Aorta (tissue), 5 donors: ENCODE measurements at places on chromosomes 11 and 22. TPM values are rescaled to one million over a fixed set of nuclear protein-coding genes. Genes with fewer than 3 reads are reported as not detected.

- no peaks in the 10 kb centered on the region for H3K27me3 ChIP-seq
- DNase-seq: no peak
- no peak overlapping the region for H3K27ac ChIP-seq
- H3K4me1 ChIP-seq: no peaks in the 10 kb centered on the region
- H3K4me3 ChIP-seq: no peak overlapping the region
These were observed 6.6 kb downstream of the TRIM34 start for GRCh38 chr11:5631417-5631816.

GRCh38 chr22:32206774-32207758 lies 2.2 kb upstream of the RFPL2 start:
- DNase-seq: no peak
- no peaks in the 10 kb centered on the region for H3K36me3 ChIP-seq
- no peaks in the 10 kb centered on the region for H3K4me1 ChIP-seq
- no peak overlapping the region for H3K27ac ChIP-seq
- no peak overlapping the region for H3K4me3 ChIP-seq
- no peaks in the 10 kb centered on the region for H3K27me3 ChIP-seq

DNA sequence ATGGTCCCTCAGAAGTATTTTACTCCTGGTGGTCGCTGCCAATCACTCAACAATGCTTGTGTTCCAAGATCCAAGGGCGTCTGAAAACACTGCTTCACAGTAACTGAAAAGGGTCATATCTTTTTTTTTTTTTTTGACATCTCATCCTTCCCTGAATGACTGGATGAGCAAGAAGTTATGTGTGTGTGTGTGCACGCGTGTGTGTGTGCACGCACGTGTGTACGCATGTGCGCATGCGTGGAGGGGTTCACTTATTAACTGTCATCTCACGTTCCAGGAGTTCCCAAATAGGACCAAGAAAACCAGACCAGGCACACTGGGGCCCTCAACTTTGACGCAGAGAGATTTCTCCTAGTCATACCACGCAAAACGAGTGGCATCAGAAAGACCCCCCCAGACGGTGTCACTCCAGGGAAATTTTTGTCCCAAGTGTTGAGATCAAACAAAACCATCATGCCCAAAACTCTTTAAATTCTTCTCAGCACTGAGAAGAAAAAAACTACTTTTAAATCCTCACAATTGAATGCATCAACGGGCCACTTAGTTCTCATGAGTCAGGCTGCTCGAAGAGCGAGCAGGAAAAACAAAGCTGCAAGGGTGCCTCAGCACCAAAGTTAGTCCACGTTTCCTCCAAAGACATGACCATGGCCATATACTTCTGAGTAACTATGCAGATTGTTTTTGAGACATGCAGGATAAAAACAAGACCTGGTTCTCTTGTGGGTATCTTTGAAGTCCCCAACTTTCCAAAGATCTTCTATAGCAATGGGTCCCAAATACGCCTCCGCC lies 12.9 kb downstream of the MN1 start:
- H3K36me3 ChIP-seq: no peaks in the 10 kb centered on the region
- no peaks in the 10 kb centered on the region for H3K27me3 ChIP-seq
- DNase-seq: peak; percentile 21
- peaks cover 5% of the 10 kb centered on the region for H3K4me1 ChIP-seq

DNA sequence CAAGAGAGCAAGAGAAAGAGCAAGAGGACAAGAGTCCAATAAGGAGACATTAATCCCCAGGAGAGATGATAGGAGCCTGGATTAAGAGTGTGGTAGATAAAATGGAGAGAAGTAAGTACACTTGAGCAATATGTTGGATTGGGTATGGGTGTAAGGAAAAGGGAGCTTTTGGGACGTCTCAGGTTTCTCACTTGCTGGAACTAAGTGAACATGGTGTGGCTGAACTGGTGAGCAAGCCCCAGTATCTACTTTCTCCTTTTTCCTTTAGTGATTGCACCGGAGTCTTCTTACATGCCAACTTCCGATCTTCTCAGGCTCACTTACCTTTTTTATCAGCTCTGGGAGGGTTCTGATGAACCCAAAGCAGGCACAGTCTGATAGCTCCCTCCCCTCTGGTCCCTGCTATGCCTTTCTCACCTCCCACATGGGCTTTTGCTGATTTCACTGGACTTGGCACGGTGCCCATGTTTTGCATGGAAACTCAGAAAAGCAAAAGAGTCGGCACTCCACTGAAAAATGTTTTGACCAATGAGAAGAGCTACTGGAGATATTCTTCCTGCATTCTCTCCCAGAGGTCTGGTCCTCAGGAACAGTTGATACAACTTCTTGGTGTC lies 14.5 kb upstream of the APLNR start:
- H3K4me1 ChIP-seq: no peaks in the 10 kb centered on the region
- no peaks in the 10 kb centered on the region for H3K27me3 ChIP-seq
- no peak overlapping the region for H3K4me3 ChIP-seq
- no peaks in the 10 kb centered on the region for H3K36me3 ChIP-seq
- H3K27ac ChIP-seq: no peak overlapping the region

DNA sequence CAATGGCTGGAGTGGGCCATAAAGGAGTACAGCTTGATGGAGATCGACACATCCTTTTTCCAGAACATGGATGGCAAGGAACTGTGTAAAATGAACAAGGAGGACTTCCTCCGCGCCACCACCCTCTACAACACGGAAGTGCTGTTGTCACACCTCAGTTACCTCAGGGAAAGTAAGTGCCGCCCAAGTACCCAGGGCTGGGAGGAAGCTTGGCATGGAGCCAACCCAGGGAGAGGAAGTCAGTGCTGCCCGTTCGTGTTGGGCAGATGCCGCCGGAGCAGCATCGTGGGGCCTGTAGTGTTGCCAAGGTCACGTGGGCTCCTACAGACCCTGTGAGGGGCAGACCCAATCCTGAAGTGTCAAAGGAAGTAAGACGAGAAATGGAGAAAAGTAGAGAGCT lies 78.9 kb downstream of the FLI1 start:
- no peaks in the 10 kb centered on the region for H3K27me3 ChIP-seq
- no peak overlapping the region for H3K4me3 ChIP-seq
- H3K36me3 ChIP-seq: no peaks in the 10 kb centered on the region
- no peak overlapping the region for H3K27ac ChIP-seq
- no peak for DNase-seq

- no peak overlapping the region for H3K4me3 ChIP-seq
- DNase-seq: no peak
- no peak overlapping the region for H3K27ac ChIP-seq
These were observed 21.7 kb upstream of the TNRC6B start for GRCh38 chr22:40156001-40156516.

- peak overlapping the region; percentile 86 for H3K27ac ChIP-seq
- H3K4me3 ChIP-seq: peak overlapping the region; percentile 70
- no peak for DNase-seq
- no peaks in the 10 kb centered on the region for H3K27me3 ChIP-seq
- H3K4me1 ChIP-seq: peaks cover 2% of the 10 kb centered on the region
These were observed 1.3 kb downstream of the PAFAH1B2 start for GRCh38 chr11:117145393-117145761.

DNA sequence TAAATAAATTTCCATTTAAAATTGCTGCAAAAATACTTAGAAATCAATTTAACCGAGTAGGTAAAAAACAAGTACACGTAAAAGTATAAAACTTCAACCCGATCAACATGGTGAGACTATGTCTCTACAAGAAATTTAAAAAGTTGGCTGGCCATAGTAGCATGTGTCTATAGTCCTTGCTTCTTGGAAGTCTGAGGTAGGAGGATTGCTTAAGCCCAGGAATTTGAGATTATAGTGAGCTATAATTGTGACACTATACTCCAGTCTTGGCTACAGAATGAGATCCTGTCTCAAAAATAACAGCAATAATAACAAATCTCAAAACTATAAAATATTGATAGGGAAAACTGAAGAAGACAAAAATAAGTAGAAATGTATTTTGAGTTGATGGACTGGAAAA lies 11.1 kb downstream of the CASP4 start:
- peaks cover 9% of the 10 kb centered on the region for H3K36me3 ChIP-seq
- no peak overlapping the region for H3K4me3 ChIP-seq
- no peak overlapping the region for H3K27ac ChIP-seq
- H3K27me3 ChIP-seq: no peaks in the 10 kb centered on the region

- no peak for DNase-seq
- no peak overlapping the region for H3K4me3 ChIP-seq
- no peaks in the 10 kb centered on the region for H3K4me1 ChIP-seq
These were observed 111.2 kb upstream of the ALX4 start for GRCh38 chr11:44421090-44421675.

- H3K4me1 ChIP-seq: no peaks in the 10 kb centered on the region
- no peaks in the 10 kb centered on the region for H3K36me3 ChIP-seq
- no peaks in the 10 kb centered on the region for H3K27me3 ChIP-seq
- DNase-seq: no peak
These were observed 28.3 kb upstream of the TP53I11 start for GRCh38 chr11:44978961-44979331.

DNA sequence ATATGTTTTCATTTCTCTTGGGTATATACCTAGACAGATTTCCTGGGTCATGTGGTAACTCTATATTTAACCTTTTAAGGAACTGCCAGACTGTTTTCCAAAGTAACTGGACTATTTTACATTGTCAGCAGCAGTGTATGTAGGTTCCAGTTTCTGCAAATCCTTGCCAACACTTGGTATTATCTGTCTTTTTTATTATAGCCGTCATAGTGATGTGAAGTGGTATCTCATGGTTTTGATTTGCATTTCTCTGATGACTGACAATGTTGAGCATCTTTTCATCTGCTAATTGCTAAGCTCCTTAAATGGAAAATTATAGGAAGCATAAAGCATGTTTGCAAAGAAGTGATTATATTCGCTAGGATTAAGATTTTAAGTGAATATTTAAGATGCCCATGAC lies 13.9 kb downstream of the NNMT start:
- peaks cover 11% of the 10 kb centered on the region for H3K4me1 ChIP-seq
- H3K4me3 ChIP-seq: no peak overlapping the region
- no peak for DNase-seq
- peak overlapping the region; percentile 95 for H3K27ac ChIP-seq
- H3K36me3 ChIP-seq: peaks cover 7% of the 10 kb centered on the region

- DNase-seq: no peak
- no peaks in the 10 kb centered on the region for H3K27me3 ChIP-seq
- H3K27ac ChIP-seq: peak overlapping the region; percentile 78
- H3K4me1 ChIP-seq: no peaks in the 10 kb centered on the region
- peaks cover 3% of the 10 kb centered on the region for H3K36me3 ChIP-seq
These were observed 1.2 kb upstream of the GTSE1 start for GRCh38 chr22:46295277-46295971.

GRCh38 chr11:59668188-59668949 lies 468 bp downstream of the PATL1 start:
- no peaks in the 10 kb centered on the region for H3K4me1 ChIP-seq
- no peaks in the 10 kb centered on the region for H3K27me3 ChIP-seq
- DNase-seq: peak; percentile 83
- peak overlapping the region; percentile 91 for H3K4me3 ChIP-seq

DNA sequence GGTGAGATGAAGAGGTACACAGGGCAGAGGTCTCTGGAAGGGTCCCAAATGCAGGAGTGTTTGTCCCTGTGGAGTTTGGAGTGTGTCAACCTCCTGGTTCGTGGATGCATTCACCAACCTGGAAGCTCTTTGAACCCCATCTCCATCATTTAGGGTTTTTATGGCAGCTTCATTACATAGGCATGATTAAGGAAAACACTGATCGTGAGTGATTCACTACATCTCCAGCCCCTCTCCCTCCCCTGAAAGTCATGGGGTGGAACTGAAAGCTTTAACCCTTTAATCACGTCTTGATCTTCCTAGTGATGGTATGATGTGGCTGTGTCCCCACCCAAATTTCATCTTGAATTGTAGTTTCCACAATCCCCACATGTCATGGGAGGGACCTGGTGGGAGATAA lies 19.8 kb upstream of the INCENP start:
- H3K4me1 ChIP-seq: peaks cover 8% of the 10 kb centered on the region
- no peaks in the 10 kb centered on the region for H3K36me3 ChIP-seq
- H3K4me3 ChIP-seq: no peak overlapping the region
- H3K27ac ChIP-seq: peak overlapping the region; percentile 91

GRCh38 chr11:4654635-4655369 lies 11.0 kb downstream of the OR51E1 start:
- no peaks in the 10 kb centered on the region for H3K4me1 ChIP-seq
- no peaks in the 10 kb centered on the region for H3K27me3 ChIP-seq
- no peak for DNase-seq
- no peak overlapping the region for H3K27ac ChIP-seq
- H3K36me3 ChIP-seq: no peaks in the 10 kb centered on the region

- H3K4me3 ChIP-seq: no peak overlapping the region
- no peaks in the 10 kb centered on the region for H3K4me1 ChIP-seq
- H3K36me3 ChIP-seq: no peaks in the 10 kb centered on the region
- no peaks in the 10 kb centered on the region for H3K27me3 ChIP-seq
- no peak overlapping the region for H3K27ac ChIP-seq
These were observed 331.6 kb upstream of the ANO5 start for GRCh38 chr11:21861314-21861713.

DNA sequence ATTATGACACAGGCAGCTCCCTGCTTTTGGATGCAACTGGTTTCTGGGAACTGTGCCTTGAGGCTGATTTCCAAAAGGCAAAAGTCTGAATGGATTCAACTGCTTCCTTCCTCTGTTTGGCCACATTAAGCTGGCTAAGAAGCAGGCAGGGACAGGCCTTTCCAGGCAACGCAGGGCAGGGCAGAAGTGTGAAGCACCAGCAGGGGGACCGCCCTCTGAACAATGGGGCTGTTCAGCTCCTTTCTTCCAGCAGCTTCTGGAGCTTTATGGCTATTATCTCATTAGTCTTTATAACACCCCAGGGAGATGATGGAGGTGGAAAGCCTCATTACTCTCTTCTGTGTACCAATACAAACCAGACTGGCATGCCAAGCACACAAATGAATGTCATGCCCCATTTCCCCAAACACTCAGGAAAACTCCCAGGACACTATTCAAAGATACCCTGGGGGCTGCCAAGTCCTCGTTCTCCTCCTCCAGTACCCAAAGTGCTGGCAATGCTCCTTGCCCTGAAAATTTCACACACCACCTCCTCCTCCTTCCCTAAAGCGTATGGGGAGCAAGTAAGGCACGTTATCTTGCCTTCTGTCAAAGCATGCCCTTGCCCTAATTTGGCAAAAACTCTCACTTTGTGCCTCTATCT lies 21.3 kb downstream of the MORC2 start:
- no peak overlapping the region for H3K4me3 ChIP-seq
- H3K27me3 ChIP-seq: no peaks in the 10 kb centered on the region
- peaks cover 4% of the 10 kb centered on the region for H3K4me1 ChIP-seq
- no peaks in the 10 kb centered on the region for H3K36me3 ChIP-seq
- peak; percentile 86 for DNase-seq

GRCh38 chr11:130670200-130670599 lies 221.8 kb downstream of the ADAMTS15 start:
- H3K4me1 ChIP-seq: peaks cover 4% of the 10 kb centered on the region
- H3K36me3 ChIP-seq: no peaks in the 10 kb centered on the region
- no peak for DNase-seq
- H3K27ac ChIP-seq: no peak overlapping the region
- no peak overlapping the region for H3K4me3 ChIP-seq
- H3K27me3 ChIP-seq: no peaks in the 10 kb centered on the region

GRCh38 chr22:22201930-22202343 lies 42.6 kb upstream of the VPREB1 start:
- no peak overlapping the region for H3K4me3 ChIP-seq
- no peak overlapping the region for H3K27ac ChIP-seq

Gene MPEG1
- polyA plus RNA-seq: 4.3 TPM

Gene LGALS12
- not detected for polyA plus RNA-seq

Gene DDI1
- not detected for polyA plus RNA-seq

Gene TCF20
- 6.9 TPM for polyA plus RNA-seq

Gene CASP12
- 2.4 TPM for polyA plus RNA-seq

Gene CATSPER1
- not detected for polyA plus RNA-seq

Gene OR51B2
- polyA plus RNA-seq: not detected

Gene OR4A47
- polyA plus RNA-seq: not detected

Gene INS
- polyA plus RNA-seq: 18.8 TPM

Gene GP1BB
- polyA plus RNA-seq: 29.7 TPM

Gene GGTLC3
- polyA plus RNA-seq: not detected

Gene MYOD1
- polyA plus RNA-seq: not detected

Gene UCP2
- polyA plus RNA-seq: 44.3 TPM

Gene GAB4
- polyA plus RNA-seq: not detected

Gene SCUBE2
- 4.8 TPM for polyA plus RNA-seq

Gene OR6A2
- polyA plus RNA-seq: not detected

Gene STK33
- polyA plus RNA-seq: 0.10 TPM

Gene KCNQ1
- 0.67 TPM for polyA plus RNA-seq
